Lung (tissue), 17 donors: ENCODE measurements at places on chromosomes 4 and X. TPM values are rescaled to one million over a fixed set of nuclear protein-coding genes. Genes with fewer than 3 reads are reported as not detected.

DNA sequence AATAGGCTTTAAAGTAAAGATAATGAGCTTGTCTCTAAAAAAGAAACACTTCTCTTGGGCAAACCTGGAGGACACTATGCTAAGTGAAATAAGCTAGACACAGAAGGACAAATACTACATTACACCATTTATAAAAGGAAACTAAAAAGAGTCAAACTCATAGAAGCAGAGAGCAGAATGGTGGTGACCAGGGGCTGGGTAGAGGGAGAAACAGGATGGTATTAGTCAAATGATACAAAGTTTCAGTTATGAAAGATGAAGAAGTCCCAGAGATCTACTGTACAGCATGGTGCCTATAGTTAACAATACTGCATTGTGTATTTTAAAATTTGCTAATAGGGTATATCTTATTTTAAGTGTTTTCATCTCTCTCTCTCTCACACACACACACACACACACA lies 28.5 kb downstream of the ACSL4 start:
- no peak overlapping the region for H3K4me3 ChIP-seq
- peaks cover 2% of the 10 kb centered on the region for H3K4me1 ChIP-seq
- H3K36me3 ChIP-seq, result no peaks in the 10 kb centered on the region
- peaks cover 10% of the 10 kb centered on the region for H3K27me3 ChIP-seq
- H3K27ac ChIP-seq, result no peak overlapping the region

- H3K27me3 ChIP-seq, result no peaks in the 10 kb centered on the region
- no peak overlapping the region for H3K27ac ChIP-seq
- H3K36me3 ChIP-seq, result no peaks in the 10 kb centered on the region
- DNase-seq, result no peak
Observed at GRCh38 chr4:15945516-15945915, 7.0 kb upstream of the FGFBP1 start.

DNA sequence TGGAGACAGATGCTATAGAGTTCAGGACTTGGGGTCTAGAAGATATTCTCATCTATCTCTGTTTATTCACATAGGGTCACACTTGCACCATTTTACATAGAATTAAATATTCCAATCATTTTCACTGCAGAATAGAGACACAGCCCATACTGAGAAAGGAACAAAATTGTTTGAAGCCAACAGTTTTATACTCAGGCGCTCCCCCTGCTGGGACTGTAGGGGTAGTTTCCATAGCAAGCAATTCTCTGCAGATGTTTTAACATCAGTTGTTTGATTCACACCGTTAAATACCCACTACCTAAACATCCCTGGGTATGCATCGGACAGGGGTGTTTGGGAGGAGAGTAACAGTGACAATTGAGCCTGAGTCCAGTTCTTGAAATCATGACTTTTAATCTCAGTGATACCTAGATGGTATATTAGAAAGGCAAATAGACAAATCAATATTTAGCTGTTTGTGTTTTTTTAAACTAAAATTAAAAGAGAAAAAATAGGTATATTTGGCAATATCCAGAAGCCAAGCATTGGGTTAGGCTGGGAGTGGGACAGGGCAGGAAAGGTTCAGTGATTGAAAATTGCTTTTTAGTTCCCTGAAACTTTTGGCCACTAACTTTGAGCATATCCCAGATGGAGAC lies 33.8 kb downstream of the LONRF3 start:
- peaks cover 6% of the 10 kb centered on the region for H3K36me3 ChIP-seq
- no peak overlapping the region for H3K27ac ChIP-seq
- no peaks in the 10 kb centered on the region for H3K27me3 ChIP-seq
- DNase-seq, result peak; percentile 48
- no peaks in the 10 kb centered on the region for H3K4me1 ChIP-seq
- no peak overlapping the region for H3K4me3 ChIP-seq

DNA sequence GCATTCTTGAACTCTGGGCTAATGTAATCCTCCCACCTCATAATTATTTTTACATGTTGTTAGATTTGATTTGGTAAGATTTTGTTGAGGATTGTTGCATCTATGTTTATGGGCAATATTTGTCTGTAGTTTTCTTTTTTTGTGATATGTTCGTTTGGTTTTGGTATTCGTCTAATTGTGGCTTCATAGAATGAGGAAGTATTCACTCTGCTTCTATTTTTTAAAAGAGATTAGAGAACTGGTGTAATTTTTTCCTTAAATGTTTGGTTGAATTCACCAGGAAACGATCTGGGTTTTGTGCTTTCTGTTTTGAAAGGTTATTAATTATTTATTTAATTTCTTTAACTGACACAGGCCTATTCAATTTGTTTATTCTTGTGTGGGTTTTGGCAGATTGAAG lies 161.2 kb upstream of the NUDT6 start:
- no peaks in the 10 kb centered on the region for H3K36me3 ChIP-seq
- H3K27me3 ChIP-seq, result no peaks in the 10 kb centered on the region
- H3K4me3 ChIP-seq, result no peak overlapping the region

GRCh38 chrX:7570432-7571029 lies 272.4 kb upstream of the VCX start:
- no peak for DNase-seq
- no peak overlapping the region for H3K4me3 ChIP-seq
- no peaks in the 10 kb centered on the region for H3K36me3 ChIP-seq
- H3K27me3 ChIP-seq, result peaks cover 5% of the 10 kb centered on the region

- H3K27me3 ChIP-seq, result peaks cover 46% of the 10 kb centered on the region
- peaks cover 1% of the 10 kb centered on the region for H3K4me1 ChIP-seq
- H3K36me3 ChIP-seq, result peaks cover 1% of the 10 kb centered on the region
- DNase-seq, result no peak
Observed at GRCh38 chrX:107857837-107858236, 32.2 kb downstream of the MID2 start.

GRCh38 chrX:13005661-13006473 lies 31.0 kb downstream of the TMSB4X start:
- peak overlapping the region; percentile 59 for H3K27ac ChIP-seq
- H3K4me1 ChIP-seq, result no peaks in the 10 kb centered on the region
- no peaks in the 10 kb centered on the region for H3K36me3 ChIP-seq
- no peaks in the 10 kb centered on the region for H3K27me3 ChIP-seq

DNA sequence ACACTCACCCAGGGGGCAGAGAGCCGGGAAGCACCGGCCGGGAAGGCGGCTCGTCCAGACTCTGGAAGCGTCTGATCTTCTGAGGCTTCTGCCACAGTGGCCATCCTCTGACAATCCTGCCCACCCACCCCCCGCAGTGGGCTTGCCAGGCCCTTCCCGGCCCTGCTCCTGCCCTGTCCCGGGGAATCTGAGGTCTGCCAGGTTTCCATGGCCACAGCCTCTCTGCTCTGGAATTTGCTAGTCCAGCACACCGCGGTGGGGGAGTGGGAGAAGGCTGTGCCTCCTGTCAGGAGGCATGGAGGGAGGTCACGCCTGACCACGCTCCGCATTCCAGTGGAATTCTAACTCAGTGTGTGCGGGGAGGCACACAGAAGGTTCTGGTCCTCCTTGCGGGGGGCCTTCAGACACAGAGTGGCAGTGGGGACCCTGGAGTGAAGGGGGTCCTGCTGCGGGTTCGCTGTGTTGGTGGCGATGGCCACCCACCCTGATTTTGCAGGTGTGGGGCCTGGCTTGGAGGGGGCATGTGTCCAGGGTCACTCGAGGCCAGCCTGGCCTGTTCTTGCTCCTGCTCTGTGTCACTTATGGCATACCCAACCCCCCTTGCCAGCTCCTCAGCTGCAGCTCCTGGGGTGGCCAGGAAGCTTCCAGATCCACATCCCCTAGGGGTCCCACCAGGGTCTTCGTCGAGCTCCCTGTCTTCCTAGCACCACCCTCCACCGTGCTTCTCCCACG lies 55.6 kb upstream of the ADRA2C start:
- H3K27ac ChIP-seq, result no peak overlapping the region
- H3K4me3 ChIP-seq, result no peak overlapping the region
- DNase-seq, result peak; percentile 26
- peaks cover 4% of the 10 kb centered on the region for H3K27me3 ChIP-seq

DNA sequence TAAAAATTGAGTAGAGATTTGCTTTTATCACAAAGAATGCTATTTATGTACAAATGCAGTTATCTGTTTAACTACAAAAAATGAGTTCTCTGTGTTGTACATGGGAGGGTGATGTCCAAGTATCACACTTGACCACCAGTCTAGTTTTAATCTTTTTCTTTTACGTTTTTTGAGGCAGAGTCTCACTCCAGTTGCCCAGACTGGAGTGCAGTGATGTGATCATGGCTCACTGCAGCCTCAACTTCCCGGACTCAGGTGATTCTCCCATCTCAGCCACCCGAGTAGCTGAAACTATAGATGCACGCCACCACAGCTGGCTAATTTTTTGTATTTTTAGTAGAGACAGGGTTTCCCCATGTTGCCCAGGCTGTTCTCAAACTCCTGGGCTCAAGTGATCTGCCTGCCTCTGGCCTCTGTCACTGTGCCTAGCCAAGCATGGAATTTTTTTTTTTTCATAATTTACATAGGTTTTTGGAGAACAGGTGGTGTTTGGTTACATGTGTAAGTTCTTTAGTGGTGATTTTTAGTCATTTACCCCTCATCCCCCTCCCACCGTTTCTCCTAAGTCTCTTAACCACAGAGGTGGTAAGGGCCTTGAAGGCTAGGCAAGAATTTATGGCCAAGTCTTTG lies 47.9 kb upstream of the RPA4 start:
- H3K4me1 ChIP-seq, result no peaks in the 10 kb centered on the region
- no peak overlapping the region for H3K27ac ChIP-seq
- no peak overlapping the region for H3K4me3 ChIP-seq
- no peak for DNase-seq
- H3K36me3 ChIP-seq, result no peaks in the 10 kb centered on the region

- H3K36me3 ChIP-seq, result no peaks in the 10 kb centered on the region
- H3K27ac ChIP-seq, result no peak overlapping the region
- no peak overlapping the region for H3K4me3 ChIP-seq
- no peak for DNase-seq
Observed at GRCh38 chr4:146742416-146742815, 103.7 kb downstream of the POU4F2 start.

GRCh38 chr4:42646999-42647541 lies 9.8 kb downstream of the ATP8A1 start:
- no peaks in the 10 kb centered on the region for H3K27me3 ChIP-seq
- no peak for DNase-seq
- H3K27ac ChIP-seq, result no peak overlapping the region

- H3K4me1 ChIP-seq, result no peaks in the 10 kb centered on the region
- H3K27ac ChIP-seq, result peak overlapping the region; percentile 83
Observed at GRCh38 chrX:154486052-154486395, 391 bp downstream of the UBL4A start.

DNA sequence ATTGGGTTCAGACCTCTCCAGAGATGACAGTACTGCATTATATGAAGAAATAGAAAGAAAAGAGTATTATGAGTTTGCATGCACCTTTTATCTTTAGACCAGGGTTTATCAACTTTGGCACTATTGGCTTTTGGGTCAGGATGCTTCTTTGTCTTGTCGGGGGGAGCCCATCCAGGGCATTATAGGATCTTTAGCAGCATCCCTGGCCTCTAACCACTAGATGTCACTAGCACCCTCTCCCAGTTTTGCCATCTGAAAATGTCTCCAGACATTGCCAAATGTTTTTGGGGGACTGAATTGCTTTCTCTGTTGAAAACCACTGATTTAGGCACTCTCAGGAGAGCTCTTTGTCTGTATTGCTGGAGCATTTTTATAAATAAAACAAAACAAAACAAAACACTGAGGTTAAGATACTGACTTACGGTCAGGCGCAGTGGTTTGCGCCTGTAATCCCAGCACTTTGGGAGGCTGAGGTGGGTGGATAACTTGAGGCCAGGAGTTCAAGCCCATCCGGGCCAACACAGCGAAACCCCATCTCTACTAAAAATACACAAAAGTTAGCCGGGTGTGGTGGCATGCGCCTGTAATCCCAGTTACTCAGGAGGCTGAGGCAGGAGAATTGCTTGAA lies 23.6 kb downstream of the CA5B start:
- peaks cover 4% of the 10 kb centered on the region for H3K27me3 ChIP-seq
- H3K4me3 ChIP-seq, result no peak overlapping the region
- no peaks in the 10 kb centered on the region for H3K36me3 ChIP-seq
- no peak overlapping the region for H3K27ac ChIP-seq
- H3K4me1 ChIP-seq, result no peaks in the 10 kb centered on the region

DNA sequence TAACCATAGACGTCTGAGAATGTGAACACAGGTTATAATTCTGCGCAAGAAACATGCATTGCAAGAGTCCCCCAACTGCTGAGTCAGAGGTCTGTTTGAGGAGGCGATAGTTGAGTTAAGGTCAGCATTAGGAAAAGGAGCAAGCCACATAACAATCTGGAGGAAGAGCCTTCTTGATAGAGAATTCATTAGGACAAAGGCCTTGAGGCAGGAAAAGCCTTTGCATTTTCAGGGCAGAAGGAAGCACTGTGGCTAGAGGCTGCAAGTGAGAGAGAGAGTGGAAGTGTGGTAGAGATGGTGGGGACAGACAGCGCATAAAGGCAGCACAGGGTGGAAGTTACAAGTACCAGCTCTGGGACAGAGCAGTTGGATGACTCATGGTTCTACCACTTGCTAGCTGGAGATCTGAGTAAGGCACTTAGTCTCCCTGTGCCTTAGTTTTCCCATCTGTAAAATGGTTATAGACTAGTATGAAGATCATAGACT lies 125.8 kb upstream of the LNX1 start:
- DNase-seq, result no peak
- H3K27me3 ChIP-seq, result no peaks in the 10 kb centered on the region
- H3K4me1 ChIP-seq, result no peaks in the 10 kb centered on the region
- H3K27ac ChIP-seq, result no peak overlapping the region
- H3K4me3 ChIP-seq, result no peak overlapping the region
- no peaks in the 10 kb centered on the region for H3K36me3 ChIP-seq

- no peak overlapping the region for H3K4me3 ChIP-seq
- no peaks in the 10 kb centered on the region for H3K36me3 ChIP-seq
- H3K27me3 ChIP-seq, result no peaks in the 10 kb centered on the region
- DNase-seq, result no peak
- H3K27ac ChIP-seq, result no peak overlapping the region
Observed at GRCh38 chrX:95622200-95622599, 1062.4 kb upstream of the DIAPH2 start.

- DNase-seq, result no peak
- H3K36me3 ChIP-seq, result no peaks in the 10 kb centered on the region
- no peak overlapping the region for H3K4me3 ChIP-seq
- peaks cover 8% of the 10 kb centered on the region for H3K4me1 ChIP-seq
- H3K27me3 ChIP-seq, result no peaks in the 10 kb centered on the region
Observed at GRCh38 chr4:186107947-186108346, 3.4 kb downstream of the FAM149A start.

GRCh38 chrX:97763391-97763790 lies 879.7 kb downstream of the RPA4 start:
- no peak overlapping the region for H3K27ac ChIP-seq
- no peaks in the 10 kb centered on the region for H3K4me1 ChIP-seq
- H3K4me3 ChIP-seq, result no peak overlapping the region
- DNase-seq, result no peak

- no peaks in the 10 kb centered on the region for H3K27me3 ChIP-seq
- H3K27ac ChIP-seq, result no peak overlapping the region
- DNase-seq, result no peak
- no peaks in the 10 kb centered on the region for H3K4me1 ChIP-seq
- no peaks in the 10 kb centered on the region for H3K36me3 ChIP-seq
Observed at GRCh38 chr4:40482985-40483647, 146.5 kb downstream of the RBM47 start.

The NUDT11 gene
- total RNA-seq, result 3.6 TPM

The NRK gene
- 0.28 TPM for total RNA-seq

The BGN gene
- total RNA-seq, result 77.9 TPM

The ATP8A1 gene
- total RNA-seq, result 60.3 TPM

The CC2D2A gene
- total RNA-seq, result 63.7 TPM

The RASL11B gene
- 1.0 TPM for total RNA-seq

The GRPR gene
- 0.20 TPM for total RNA-seq

The KCNIP4 gene
- total RNA-seq, result not detected

The IKBKG gene
- 12.0 TPM for total RNA-seq

The HELT gene
- 2.5 TPM for total RNA-seq

The FRMD7 gene
- total RNA-seq, result not detected

The KLHL4 gene
- total RNA-seq, result 4.7 TPM

The RBMXL3 gene
- total RNA-seq, result not detected

The MAP7D3 gene
- 10.5 TPM for total RNA-seq

The ARHGAP6 gene
- total RNA-seq, result 18.2 TPM

The ALB gene
- 8.3 TPM for total RNA-seq

The FGFR3 gene
- 99.3 TPM for total RNA-seq

The AGTR2 gene
- total RNA-seq, result 33.8 TPM

The GYPE gene
- total RNA-seq, result 1.6 TPM

The LINC00632 gene
- total RNA-seq, result 106 TPM
